ENCODE measurements at places on chromosomes 11 and 22.
A peak's percentile ranks its signal among the peaks of the same experiment; 100 is the strongest.

DNA sequence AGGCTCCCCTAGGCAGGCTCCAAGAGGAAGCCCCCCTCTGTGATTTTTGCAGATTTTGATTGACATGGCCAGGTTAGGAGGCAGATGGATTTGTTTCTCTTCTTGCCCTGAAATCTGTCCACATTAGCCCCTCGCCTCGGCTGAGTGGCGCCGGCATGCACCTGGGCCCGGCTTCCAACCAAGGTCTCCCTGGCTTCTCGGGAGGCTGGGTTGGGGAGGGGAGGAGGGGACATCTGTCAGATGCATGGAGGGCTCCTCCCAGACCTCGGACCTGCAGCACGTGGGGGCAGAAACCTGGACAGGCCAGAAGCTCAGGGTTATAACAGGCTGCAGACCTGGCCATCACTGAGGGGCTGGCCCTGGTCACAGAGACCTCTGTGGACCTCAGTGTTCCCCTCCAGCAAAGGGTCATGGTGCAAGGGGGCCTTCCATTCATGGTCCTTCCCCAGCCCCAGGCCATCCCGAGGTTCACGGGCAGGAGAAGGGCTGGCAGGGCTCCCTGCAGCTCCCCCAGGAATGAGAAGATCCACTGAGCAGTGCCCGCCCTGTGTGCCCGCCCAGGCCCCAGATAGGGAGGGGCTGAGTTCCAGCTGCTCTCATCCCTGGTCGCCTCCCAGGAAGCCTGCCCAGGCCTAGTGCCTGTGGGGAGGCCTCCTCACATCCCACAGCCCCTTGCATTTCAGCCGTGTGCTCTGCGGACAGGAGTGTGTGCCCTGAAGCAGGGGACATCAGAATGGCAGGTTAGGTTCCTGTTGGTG, 747.8 kb downstream of the BRD1 start:
- no peaks in the 10 kb centered on the region for H3K27me3 ChIP-seq
- H3K4me1 ChIP-seq, result no peaks in the 10 kb centered on the region
- no peak for DNase-seq
- no peak overlapping the region for H3K27ac ChIP-seq

GRCh38 chr11:28529046-28529445, 420.9 kb downstream of the METTL15 start:
- no peak overlapping the region for H3K4me3 ChIP-seq
- H3K36me3 ChIP-seq, result no peaks in the 10 kb centered on the region
- H3K27me3 ChIP-seq, result no peaks in the 10 kb centered on the region
- H3K4me1 ChIP-seq, result no peaks in the 10 kb centered on the region
- H3K27ac ChIP-seq, result no peak overlapping the region

- no peaks in the 10 kb centered on the region for H3K36me3 ChIP-seq
- no peaks in the 10 kb centered on the region for H3K4me1 ChIP-seq
- no peaks in the 10 kb centered on the region for H3K27me3 ChIP-seq
These were observed 30.4 kb downstream of the COMMD9 start for GRCh38 chr11:36258730-36259360.

GRCh38 chr11:72381584-72382090, 52.7 kb downstream of the CLPB start:
- H3K27me3 ChIP-seq, result no peaks in the 10 kb centered on the region
- no peak overlapping the region for H3K27ac ChIP-seq
- H3K4me3 ChIP-seq, result no peak overlapping the region
- H3K4me1 ChIP-seq, result peaks cover 16% of the 10 kb centered on the region
- DNase-seq, result no peak

DNA sequence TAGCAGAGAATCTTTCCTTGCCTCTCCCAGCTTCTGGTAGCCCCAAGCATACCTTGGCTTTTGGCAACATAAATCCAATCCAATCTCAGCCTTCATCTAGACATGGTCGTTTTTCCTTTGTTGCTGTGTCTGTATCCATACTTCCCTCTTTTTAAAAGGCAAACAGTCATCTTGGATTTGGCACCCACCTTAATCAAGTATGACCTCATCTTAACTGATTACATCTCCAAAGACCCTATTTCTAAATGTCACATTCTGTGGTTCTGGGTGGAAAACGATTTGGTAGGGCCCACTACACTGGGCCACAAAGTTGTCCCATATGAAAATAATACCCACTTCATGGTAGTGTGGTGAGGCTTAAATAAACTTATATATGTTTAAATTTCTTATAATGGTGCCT, 852 bp downstream of the BUD13 start:
- peaks cover 33% of the 10 kb centered on the region for H3K36me3 ChIP-seq
- H3K4me3 ChIP-seq, result peak overlapping the region; percentile 82
- H3K27me3 ChIP-seq, result no peaks in the 10 kb centered on the region
- DNase-seq, result no peak

Data from tibial artery (tissue), 4 donors.